ENCODE measurements at places on chromosomes 11 and 22.

DNA sequence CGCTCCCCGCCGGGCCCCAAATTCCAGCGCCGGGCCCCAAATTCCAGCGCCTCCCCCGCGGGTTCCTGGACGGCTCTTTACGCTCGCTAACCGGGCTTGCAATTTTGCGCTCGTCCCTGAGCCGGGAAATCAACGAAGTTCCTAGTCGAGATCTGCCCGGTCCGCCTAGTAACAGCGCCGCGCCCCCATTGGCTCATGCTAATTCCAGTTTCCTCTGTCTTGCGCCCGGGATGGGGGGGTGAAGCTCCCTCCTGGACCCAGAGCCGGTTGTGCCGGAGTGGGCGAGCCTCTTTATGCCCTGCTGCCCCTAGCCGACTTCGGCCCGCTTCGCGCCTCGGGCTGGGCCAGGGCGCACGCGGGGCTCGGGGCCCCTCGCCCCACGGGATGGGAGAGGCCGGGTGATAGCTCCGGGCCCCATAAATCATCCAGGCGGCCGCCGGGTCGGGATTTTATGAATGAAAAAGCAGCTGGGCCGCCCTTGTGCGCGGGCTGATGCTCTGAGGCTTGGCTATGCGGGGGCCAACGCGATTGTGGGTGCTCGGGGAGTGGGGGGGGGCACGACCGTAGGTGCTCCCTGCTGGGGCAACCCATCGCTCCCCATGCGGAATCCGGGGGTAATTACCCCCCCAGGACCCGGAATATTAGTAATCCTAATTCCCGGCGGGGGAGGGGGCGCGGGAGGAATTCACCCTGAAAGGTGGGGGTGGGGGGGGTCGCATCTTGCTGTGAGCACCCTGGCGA, 1.8 kb upstream of the CCND1 start:
- DNase-seq = peak; percentile 90

- DNase-seq = no peak
Measured at GRCh38 chr22:31136711-31137110, 3.6 kb downstream of the PLA2G3 start.

DNA sequence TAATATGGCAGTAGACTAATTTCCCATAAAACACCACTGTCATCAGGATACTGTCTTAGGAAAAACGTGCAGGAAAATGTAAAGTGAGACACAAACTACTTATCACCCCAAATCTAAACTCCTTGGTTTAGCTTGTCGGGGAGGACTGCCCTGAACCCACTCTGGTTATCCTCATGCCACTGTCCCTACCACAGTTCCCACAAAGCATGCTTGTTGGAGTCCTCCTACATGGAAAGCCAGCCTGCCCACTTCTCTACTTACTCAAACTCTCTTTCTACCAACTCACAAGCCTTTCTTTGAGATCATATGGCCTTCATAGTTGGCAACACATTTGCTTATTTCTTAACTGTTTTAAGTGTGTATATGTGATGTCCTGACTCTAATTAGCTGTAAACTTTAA, 179.0 kb downstream of the SWAP70 start:
- no peak for DNase-seq

DNA sequence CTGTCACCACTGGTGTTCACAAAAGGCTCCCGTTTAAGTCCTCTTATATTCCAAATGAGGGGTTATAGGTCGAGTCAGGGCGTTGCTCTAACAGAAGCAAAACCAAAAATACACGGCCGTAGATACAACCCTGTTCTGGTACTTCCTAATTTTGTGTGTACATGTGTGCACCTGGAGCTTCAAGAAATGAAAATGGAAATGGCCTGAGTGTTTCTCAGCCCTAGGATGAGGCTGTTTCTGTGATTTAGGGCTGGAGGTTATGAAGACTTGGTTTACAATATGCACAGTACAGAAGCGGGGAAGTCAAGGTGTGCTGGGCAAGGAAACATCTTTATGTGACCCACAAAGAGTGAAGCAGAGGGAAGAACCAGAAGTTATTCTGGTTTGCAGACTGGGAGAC, 110.4 kb upstream of the OR4B1 start:
- no peak for DNase-seq

GRCh38 chr22:44914026-44914721, 95.6 kb downstream of the PHF21B start:
- DNase-seq = no peak

DNA sequence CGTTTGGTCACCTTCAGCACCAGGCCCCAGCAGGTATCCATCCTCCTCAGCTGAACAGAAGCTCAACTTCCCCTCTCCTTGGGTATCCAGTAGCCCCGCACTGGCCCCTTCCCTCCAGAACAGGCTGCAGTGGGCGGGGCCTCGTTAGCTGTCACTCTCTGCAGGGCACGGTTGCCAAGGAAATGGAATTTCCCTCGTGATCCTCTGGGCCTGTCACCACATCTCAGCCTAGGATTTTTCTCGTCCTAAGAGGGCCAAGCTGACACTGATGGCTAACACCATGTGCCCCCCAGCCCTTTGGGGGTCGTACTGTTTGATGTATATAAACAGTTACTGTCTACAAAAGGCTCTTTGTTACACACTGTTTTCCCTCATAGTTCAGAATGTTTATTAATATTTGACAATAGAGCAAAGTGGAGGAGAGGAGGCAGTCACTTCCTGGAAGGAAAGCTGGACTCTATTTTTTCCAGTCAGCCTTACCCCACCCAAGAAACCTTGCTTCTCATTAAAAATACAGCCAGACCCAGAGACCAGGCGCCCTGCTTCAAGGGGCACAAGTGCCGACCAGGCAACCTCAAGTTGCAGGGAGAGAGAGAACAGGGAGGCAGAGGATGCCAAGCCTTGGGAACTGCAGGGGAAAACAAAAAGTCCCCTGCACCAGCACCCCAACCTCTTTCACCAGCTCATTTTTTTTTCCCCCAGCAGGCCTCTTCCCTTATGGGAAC, 44.5 kb downstream of the FEZ1 start:
- peak; percentile 39 for DNase-seq

- no peak for DNase-seq
Measured at GRCh38 chr11:465896-466530, 15.9 kb downstream of the PTDSS2 start.

DNA sequence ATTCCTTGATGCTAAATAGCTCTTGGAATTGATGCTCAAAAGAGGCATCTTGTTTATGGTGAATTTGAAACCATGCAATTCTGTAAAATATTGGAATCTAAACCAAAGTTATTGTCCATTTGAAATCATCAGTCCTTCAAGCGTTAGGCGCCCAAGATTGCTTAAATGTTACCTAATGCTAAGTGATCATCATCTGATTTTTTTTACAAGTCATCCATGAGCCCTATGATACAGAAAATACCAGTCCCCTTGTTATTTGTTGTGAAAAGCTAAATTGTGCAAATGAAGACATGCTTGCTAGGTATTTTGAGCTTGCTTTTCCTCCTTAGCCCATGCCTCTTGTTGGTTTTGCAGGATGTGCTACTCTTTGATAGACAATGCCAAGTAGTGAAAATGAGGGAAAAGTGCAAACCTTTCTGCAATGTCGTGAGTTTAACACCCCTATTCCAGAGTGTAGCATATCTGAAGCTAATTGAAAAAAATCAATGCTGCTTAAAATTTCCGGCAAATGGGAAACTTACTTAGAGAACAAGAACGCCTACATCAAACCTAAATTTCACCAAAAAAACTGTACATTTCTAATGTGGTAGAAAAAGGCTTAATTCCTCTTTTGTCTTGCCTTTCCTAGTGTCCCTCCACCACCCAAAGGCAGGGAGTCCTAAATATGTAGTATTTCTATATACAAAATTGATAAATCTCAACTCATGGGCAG, 1.9 kb downstream of the GRK3 start:
- DNase-seq = no peak

- peak; percentile 12 for DNase-seq
Measured at GRCh38 chr22:47382164-47382890, 619.9 kb downstream of the TBC1D22A start.

DNA sequence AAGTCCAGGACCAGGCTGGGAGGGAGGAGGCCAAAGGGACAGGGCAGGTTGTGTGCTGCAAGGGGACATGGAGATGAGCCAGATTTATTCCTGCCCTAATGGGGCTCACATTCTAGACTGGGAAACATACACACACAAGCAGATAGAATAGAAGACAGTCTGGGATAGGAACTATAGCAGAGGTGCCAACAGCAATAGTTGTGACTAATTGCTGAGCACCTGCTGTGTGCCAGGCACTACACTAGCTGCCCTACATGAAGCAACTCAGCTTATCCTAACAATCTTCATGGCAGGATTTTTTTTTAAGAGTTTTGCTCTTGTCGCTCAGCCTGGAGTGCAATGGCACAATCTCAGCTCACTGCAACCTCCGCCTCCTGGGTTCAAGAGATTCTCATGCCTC, 11.4 kb downstream of the MOGAT2 start:
- no peak for DNase-seq

GRCh38 chr11:41458641-41459040, 811 bp downstream of the LRRC4C start:
- DNase-seq = no peak

- DNase-seq = no peak
Measured at GRCh38 chr11:133950874-133951326, 5.9 kb downstream of the IGSF9B start.

DNA sequence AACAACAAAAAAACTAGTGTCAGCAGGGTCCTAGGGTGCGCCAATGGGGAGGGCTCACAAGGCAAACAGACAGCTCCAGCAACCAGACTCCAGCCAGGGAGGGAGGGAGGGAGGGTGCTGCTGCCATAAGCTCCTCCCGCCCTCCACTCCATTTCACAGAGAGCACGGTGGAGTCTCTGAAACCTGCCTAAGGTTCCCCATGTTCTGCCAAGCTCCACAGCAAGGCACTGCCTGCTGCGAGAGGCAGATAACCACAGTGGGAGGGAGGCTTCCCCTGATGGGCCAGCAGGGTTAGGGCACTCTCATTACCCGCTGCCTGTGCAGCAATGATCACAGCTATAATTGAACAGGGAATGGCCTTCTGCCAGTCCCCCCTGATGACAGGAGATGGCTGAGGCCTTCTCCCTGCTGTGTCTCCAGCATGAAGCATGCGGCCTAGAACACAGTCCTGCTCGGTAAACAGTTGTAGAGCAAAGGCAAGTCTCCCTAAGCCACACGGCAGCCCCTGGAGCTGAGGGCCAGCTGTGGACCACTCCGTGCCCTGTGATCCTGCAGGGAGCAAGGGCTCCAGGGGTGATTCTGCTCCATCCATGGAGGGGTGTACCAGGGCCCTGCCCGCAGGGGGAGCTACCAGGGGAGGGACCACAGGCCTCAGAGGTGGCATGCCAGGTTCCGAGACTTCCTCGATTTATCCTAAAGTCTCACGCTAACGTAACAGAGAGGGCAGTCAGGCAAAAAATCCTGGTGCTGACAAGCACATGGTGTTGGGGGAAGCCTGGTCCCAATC, 42.9 kb downstream of the PC start:
- DNase-seq = no peak

- no peak for DNase-seq
Measured at GRCh38 chr11:1496091-1496760, 9.6 kb upstream of the MOB2 start.

DNA sequence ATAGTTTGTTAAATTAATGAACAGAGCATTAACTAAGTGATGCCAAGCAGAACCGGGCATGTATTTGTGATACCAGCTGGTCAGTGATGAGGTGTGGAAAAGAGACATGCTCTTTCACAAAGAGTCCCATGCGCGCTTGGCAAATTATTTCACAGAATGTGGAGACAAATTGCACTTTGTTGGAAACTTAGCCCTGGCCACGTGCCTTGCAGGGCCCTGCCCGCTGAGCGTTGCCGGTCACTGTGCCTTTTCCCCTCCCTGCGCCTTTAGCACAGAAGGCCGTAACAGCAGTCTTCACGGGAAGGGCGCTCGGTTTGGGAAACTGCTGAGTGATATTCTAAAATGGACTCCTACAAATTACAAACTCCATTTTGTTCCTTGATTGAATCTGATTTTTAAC, 235.9 kb downstream of the TBC1D22A start:
- no peak for DNase-seq

DNA sequence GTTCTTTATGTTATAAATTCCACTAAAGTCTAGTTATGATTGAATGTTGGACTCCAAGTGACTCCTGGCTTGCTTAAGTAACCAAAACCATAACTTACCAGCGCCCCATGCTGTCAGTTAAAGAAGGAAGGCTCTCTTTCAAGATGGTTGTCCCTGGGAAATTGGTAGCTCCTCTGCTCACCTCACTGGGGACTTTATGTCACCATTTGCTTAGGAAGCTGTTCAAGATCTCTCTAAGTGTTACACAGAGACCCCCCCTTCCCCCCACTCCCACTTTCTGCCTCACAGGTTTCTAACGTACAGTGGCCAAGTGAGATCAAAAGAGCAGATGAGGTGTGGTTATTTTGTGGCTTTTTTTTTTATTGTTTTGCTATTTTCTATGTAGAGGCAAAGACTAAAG, 301.8 kb downstream of the AASDHPPT start:
- no peak for DNase-seq

DNA sequence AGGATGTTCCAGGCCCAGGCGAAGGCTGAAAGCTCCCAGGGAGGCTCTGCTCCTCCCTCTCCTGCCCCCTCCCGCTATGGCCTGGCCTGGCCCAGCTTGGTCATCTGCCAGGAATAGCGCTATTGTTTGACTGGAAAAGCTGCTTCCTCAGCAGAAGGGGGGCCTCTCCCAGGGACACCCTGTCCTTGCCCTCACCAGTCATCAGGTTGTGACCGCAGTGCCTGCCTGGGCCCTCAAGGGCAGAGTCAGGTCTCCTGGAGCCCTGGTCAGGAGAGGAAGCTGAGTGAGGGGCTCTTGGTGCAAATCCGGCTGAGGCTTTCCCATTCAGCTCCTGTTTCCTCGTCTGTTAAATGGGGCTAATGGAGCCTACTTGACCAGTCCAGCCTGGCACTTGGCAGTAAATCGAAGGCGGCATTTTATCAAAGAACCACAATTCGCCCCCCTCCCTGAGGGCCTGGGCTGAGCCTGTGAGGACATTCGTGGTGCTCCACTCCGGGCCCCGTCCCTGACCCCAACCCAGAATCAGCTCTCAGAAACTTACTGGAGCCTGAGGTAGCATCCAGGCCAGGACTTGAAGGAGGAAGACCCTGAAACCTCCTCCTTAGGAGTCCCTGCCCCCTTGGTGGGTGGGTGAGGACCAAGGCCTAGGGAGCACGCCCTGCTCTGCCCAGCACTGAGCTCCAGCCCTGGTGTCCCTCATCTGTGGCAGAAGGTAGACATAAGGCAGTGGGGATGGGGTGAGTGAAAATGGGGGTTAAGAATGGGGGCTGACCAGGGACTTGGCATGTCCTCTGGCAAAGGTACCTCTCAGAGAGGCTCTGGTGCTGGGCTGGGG, 2.0 kb upstream of the CASTOR1 start:
- peak; percentile 94 for DNase-seq

DNA sequence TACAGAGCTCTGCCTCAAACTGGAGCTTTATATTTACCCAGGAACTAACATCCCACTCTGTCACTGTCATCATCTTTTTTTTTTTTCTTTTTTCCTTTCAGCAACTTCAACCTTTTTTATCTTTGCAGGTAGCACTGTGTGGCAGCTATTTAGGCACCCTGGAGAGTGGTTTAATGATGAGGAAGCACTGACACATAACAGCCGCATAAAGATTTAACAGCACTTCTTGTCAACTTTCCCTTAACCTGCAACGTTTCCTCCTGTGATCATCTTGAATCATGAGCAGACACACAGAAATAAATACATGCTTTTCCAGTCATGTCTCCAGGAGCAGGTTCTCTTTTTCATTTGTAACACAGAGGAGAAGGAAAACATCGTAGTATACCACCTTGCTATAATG, 34.8 kb downstream of the PDGFD start:
- DNase-seq = no peak

All from upper lobe of left lung (tissue), 6 donors.